Smooth muscle cell of the pulmonary artery (primary cell): ENCODE measurements at places on chromosomes 2 and 18. TPM values are rescaled to one million over a fixed set of nuclear protein-coding genes. Genes with fewer than 3 reads are reported as not detected.

The CTAGE1 gene
- total RNA-seq, result 0.07 TPM in 1 of 2 replicates, not detected in the other

The CTLA4 gene
- not detected in 2 replicates for total RNA-seq

The TUBB8B gene
- not detected in 2 replicates for total RNA-seq

The ALPG gene
- not detected in 2 replicates for total RNA-seq

The SERPINB7 gene
- total RNA-seq, result 0.07 and 0.46 TPM in 2 replicates

The ABCG5 gene
- total RNA-seq, result not detected in 2 replicates

The M1AP gene
- 0.23 and 0.26 TPM in 2 replicates for total RNA-seq

The TCF4 gene
- total RNA-seq, result 73.2 and 91.4 TPM in 2 replicates

The CYS1 gene
- total RNA-seq, result 1.6 and 2.6 TPM in 2 replicates
